ENCODE measurements at places on chromosomes 16 and 17.

DNA sequence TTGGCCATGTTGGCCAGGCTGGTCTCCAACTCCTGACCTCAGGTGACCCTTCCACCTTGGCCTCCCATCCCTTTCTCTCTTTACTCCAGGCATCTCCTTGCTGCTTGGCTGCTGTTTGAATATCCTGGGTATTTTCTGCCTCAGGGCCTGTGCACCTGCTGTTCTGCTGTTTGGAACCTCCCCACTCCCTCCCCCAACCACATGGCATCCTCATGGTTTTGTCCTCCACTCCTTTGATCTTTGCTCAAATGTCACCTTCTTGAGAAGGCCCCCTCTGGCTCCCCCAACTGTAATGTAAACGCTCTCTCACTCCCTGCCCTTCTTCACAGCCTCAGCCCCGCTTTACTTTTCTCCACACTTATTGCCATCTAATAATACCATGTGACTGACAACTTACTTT, 152.0 kb downstream of the GSG1L start:
- DNase-seq = no peak

DNA sequence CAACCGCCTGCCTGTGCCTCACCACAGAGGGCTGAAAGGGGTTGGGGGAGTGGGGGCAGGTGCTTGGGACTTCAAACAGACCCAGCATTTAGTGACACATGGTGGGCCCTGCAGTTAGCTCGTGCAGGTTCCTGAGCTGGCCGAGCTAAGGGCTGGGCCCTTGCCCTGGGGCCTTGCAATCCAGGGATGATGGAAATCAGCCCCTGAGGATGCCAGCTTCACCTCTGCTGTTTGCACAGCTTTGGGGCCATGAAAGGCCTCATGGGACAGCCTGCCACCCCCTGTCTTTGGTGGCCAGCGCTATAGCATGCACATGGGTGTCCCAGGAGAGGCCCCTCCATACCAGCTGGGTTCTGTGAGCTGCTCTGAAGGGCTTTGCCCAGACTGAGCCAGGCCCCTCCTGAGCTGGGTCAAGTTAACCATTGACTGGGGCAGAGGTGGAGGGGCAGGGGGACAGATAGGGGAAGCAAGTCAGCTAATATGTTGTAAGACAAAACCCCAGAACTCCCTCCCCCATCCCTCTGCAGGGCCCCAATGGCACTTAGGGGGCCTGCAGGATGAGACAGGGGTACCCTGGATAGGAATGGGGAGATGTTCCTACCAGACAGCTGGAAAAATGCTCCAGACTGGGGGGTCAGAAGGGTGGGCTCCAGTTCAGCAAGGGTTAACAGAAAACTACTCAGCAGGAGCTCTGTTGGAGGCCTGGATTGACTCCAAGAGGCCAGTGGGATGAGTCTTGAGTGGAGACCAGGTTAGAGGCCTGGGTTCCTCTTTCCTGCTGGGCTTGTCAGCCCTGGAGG, 692 bp downstream of the PRR15L start:
- DNase-seq = peak; percentile 69

DNA sequence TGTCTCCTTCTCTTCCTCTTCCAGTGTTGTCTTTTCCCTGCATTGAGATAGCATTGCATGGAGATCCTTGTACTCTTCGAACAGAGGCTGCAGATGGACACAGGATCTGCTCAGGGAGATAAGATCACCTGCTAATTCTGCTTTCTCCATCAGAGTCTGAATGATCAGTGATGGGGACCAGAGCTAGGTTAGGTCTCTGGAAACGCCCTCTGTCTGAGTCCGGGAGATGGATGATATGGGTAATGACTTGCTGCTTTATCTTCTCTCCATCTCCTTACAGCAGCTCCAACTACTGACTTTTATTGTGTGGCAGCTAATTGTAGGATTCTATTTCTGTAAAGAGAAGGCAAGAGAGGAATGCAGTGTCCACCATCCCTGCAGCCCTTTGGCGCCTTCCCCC, 435.6 kb downstream of the WWOX start:
- DNase-seq = no peak

DNA sequence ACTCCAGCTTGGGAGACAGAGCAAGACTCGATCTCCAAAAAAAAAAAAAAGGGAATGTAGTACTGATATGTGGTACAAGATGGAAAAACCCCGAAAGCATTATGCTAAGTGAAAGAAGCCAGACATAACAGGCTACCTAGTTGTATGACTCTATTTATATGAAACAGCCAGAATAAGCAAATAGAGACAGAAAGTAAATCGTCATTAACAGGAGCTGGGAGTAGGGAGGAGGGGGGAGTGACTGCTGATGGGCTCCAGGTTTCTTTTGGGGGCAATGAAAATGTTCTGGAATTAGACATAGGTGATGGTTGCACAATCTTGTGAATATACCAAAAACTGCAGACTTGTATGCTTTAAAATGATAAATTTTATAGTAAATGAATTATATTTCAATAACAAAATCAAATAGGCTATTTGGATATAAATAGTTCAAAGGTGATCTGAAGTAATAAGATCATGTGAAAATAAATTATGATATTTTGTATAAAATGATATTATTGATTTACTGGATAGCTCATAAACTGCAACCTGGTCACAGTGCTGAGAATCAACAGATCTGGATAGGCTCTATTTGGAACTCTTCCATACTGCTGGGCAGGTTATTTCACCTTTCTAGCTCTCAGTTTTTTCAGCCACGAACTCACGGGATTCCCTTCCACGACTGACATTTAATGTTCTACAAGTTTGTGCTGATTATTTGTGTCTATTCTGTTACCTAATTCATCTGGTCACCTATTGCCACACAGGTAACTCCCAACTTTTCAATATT, 27.1 kb downstream of the ZNF652 start:
- no peak for DNase-seq

GRCh38 chr17:33245183-33245582, 47.9 kb downstream of the ASIC2 start:
- DNase-seq = no peak

- DNase-seq = no peak
These were observed 885 bp upstream of the VASN start for GRCh38 chr16:4370570-4371356.

- no peak for DNase-seq
These were observed 21.0 kb downstream of the SLC7A6OS start for GRCh38 chr16:68289621-68290329.

- DNase-seq = no peak
These were observed 7.2 kb upstream of the SETD6 start for GRCh38 chr16:58507963-58508670.

DNA sequence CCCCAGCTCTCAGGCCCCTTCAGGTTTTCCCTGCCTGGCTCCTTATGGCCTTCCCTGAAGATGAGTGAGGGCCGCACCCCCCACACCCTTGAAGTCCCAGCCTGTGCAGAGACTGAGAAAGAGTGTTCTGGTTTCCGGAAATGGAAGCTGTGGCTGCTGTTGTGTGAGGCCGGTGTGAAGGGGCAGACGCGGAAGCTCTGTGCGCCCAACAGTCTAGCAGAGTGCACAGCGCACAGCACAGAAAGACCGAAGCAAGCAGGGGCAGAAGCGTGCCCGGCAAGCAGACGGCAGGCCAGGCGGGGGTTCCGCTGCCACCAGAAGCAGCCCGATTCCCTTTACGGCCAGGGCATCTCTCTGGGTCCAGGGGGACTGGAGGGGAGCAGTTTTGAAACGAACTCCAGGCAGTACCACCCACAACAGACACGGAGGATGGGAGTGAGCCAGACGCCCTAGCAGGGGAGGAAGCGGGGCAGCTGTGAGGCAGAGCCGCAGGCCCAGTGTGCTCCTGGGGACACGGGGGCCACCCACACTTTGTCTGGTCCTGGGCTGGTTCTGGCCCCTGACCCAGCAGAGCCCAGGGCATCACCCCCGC, 16.7 kb downstream of the TPSG1 start:
- no peak for DNase-seq

All from NCI-H1417 (cell line).